ENCODE measurements at places on chromosomes 2 and 18.

- no peak for DNase-seq
Observed at GRCh38 chr2:104852090-104852666, 1.7 kb upstream of the POU3F3 start.

- peak; percentile 71 for DNase-seq
Observed at GRCh38 chr2:200471324-200471848, 38.5 kb downstream of the KCTD18 start.

DNA sequence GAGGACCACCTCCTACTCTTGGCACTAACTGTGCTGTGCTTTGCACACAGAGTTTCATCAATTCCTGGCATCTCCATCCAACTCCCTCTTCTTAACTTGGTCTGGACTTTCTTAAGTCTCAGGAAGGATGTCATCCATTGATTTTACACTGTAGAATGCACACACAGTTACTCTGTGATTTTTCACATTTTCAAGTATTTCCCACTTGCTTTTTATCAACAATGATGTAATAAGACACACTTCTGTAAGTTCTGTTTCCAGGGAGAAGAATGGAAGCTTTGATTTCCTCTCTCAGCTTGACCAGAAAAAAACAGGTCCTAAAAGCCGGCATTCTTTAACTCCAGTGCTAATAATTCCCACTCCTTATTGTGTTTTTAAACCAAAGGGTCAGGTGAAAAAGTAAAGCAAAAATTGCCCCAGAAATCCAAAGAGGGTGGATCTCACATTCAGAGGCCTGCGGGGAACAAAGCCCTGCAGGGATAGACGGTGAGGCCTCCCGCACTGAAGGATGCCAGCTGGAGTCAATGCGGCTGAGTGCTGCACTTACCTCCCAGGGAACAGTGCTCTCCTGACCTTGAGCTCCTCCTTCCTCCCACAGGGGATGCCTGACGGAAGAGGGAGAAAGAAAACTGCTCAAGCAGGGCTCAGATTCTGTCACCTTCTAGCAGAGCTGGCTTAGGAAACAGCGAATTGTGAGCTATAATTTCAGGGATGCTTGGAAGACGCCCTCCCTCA lies 83.1 kb downstream of the PDCL3 start:
- no peak for DNase-seq

GRCh38 chr2:60867848-60868247 lies 13.5 kb upstream of the REL start:
- DNase-seq: no peak

DNA sequence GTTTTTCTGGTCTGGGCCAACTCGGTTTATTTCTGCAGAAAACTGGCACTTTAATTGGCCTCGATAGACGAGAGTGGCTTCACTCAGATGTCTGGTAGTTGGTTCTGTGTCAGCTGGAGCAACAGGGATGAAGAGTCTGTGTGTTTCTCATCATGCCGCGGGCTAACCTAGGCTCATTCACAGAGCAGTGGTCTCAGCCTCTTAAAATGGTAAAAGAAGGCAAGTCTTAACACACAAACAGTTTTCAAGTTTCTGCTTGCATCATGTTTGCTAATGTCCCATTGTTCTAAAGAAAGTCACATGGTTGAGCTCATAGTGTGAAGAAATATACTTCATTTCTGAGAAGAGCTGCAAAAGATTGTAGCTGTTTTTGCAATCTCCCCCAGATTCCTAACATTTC lies 37.5 kb upstream of the ANXA4 start:
- no peak for DNase-seq

- DNase-seq: no peak
Observed at GRCh38 chr2:240498958-240499260, 58.9 kb downstream of the ANKMY1 start.

DNA sequence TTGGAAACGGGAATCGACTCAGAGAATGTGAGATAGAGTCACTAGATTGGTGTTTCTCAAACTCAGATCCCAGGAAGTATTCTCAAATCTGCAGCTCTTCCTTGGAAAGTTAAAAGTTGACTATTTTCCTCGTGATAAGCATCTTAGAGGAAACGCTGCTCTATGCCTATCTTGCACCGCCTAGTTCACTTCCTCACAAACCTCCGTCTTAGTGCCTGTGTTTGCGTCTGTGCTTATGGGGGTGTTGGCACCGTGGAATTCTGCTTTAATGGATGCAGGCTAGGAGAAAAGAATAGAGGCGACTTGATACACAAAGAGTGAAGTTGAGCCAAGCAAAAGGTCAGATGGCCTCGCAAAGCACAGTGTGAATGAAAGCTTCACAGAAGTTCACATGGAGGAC lies 255.3 kb upstream of the ID2 start:
- DNase-seq: no peak

DNA sequence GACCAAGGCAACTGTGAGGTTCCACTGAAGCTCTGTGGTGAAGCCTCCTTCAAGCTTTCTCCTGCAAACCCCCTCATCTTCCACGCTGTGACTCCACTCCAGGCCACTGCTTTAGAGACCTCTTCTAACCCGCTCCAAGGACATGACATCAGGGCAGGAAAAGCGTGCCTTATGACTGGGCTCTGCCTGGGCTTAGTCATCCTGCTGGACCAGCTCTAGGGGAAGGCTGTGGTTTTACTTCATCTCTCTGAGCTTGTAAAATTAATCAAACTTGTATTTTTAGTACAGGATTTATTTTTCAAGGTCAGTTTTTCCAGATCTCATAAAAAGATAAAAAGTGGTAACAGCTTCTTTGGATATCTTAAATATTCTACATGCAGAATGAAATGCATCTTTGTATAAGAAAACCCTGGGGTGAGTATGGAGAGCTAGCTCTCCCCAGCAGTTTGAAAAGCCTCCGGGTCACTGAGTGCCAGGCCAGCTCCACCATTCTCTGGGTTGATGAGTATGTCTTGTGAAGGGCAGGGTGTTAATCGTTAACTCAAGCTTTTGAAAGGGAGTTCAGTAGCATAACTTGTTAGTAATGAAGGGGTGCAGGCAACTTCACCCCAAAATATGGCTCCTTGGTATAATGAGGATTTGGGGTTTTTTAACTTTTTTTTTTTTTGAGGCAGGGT lies 33.1 kb upstream of the YPEL5 start:
- no peak for DNase-seq

GRCh38 chr2:237754626-237755248 lies 43.8 kb upstream of the RBM44 start:
- no peak for DNase-seq

GRCh38 chr18:67417864-67418523 lies 98.5 kb downstream of the DSEL start:
- peak; percentile 17 for DNase-seq

DNA sequence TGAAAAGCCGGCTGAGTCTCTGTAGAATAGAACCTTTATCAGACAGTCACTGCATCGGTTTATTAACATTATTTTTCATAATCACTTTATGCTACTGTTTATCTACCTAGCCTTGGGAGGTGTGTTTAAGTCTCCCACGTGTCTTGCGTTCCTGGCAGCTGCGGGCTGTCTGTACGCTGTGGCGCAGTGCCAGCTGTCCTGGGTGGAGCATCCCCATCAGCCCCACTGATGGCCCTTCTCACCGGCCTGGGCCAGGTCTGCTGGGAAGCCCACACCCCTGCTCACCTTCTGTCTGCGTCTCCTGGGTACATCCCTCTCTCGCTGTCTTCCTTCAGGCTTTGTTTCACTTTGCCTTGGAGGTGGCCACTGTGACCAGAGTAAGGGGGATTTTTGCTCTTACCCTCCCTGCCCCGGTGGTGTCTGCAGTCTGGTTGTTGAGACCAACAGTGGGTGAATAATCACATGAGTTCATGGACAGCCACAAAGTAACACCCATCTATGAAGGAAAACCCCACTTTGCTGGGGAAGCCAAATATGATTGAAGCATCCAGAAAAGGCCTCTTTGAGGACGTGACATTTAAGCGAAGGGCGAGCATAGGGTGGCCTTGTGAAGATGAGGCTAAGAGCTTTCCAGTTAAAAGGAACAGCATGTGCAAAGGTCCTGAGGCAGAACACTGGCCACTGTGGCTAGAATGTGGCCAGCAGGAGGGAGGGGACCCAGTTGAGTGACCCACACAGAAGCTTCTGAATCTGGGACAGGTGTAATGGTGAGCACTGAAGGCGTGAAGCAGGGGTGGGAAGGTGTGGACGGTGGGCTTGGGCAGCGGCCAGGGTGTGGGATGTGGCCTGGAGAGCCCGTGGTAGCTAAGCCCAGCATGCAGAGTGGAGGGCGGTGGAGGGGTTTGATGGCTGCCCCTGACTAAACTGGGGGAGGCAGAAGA lies 41.7 kb downstream of the RAMP1 start:
- DNase-seq: no peak

GRCh38 chr2:3173031-3173430 lies 204.6 kb downstream of the EIPR1 start:
- DNase-seq: no peak

GRCh38 chr2:53549497-53549896 lies 218.1 kb upstream of the CHAC2 start:
- DNase-seq: no peak

- no peak for DNase-seq
Observed at GRCh38 chr2:182280118-182280517, 146.7 kb downstream of the PDE1A start.

- DNase-seq: no peak
Observed at GRCh38 chr18:62897153-62897552, 181.8 kb downstream of the PHLPP1 start.

GRCh38 chr2:237315829-237316225 lies 98.1 kb downstream of the COL6A3 start:
- no peak for DNase-seq

GRCh38 chr2:204004912-204005311 lies 68.3 kb downstream of the ICOS start:
- no peak for DNase-seq

DNA sequence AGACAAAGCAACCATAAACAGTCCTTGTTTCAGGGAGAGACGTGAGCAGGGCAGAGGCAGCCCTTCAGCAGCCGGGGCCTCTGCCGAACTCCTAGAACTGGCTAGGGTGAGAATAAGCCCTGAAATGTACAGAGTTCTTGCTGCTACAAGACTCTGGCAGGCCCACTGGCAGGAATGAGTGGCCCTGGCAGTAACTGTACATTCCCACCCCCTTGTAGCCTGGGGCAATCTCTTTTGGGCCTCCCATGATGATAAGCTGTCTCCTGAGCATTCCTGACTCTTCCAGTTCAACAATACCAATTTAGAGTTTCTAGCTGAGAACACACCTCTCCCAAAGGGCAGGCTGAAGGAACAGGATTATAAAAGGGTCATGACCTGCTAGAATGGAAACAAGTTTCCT lies 54.3 kb downstream of the HAUS1 start:
- no peak for DNase-seq

DNA sequence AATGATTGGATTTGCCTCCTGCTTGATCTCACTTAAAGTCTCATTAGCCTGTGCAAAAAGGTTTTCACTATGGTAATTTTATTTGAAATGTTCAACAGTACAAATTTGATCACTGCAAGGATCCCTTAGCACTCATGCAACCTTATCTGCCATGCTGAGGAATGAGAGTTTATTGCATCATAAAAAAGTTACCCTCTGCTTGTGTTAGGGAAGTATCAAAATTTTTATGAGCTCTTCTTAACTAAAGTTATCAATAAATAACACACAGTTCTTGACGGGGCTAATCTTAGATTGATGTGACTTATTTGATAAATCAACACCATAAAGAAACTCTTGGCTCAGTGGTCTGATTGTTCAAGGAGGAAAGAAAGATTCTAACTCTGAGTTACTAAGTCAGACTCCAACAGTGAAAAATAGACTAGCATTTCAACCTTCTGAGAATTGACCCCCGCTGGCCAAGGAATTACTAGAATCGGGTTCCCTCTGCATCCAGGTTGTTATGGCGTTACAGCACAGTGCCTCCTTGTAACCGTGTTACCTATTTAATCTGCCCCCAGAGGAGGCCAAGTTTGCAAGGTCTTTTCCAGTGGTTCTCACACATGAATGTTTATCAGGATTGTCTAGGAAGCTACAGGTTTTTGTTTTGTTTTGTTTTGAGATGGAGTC lies 259.7 kb downstream of the CDCA7 start:
- DNase-seq: no peak

DNA sequence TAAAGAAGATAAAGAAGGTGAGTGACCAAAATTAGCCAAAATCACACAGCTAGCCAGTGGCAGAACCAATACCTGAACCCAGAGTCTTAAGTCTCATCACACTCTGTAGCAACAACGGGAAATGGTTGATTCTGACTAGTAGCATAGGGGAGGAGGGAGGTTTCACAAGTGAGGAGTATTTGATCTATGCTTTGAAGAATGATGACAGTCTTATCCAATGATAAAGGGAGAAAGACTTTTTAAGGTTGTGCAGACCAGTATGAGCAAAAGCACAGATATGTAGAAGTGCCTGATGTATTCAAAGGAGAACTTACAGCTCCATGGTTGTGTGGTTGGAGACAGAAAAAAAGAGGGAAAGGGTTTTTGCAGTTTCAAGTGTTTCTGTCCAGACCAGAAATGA lies 50.7 kb upstream of the LINC00305 start:
- no peak for DNase-seq

- DNase-seq: peak; percentile 48
Observed at GRCh38 chr18:72867746-72868584, at the start of gene NETO1. NETO1 (minus strand) TSS chr18:72867987; CDS start chr18:72867291, 696 bp downstream.

DNA sequence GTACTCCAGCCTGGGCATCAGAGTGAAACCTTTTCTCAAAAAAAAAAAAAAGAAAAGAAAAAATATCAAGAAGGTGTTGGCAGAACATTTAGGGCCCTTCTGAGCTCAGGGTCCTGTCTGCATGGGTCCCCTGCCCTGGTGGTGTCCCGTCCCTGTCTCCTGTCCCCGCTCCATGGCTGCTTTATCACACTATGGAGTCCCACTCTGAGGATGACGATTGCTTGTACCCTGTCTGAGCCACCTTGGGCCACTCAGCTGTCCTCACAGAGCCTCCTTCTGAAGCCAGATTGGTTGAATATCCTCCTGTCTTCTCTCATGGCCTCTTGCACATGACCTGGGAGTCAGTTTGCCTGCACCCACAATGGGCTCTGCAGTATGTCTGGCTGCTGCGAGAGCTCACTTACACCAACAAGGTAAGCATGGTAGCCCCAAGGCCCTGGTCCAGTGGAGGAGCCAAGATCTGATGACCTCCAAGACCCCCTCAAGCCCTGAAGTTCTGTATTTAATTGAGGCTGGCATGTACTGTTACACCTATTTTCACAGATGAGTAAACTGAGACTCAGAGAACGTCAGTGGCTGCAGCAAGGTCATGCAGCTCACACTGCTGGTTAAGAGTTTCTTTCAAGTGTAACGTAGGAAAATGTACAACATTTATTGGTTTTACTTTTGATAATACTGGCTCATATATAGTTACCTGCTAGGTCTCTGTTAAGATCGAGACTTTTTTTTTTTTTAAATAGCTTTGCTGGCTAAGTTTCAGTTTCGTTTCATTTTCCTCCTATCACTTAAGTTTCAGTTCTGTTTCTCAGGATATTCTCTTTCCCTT lies 16.9 kb upstream of the ZCCHC2 start:
- DNase-seq: peak; percentile 71

DNA sequence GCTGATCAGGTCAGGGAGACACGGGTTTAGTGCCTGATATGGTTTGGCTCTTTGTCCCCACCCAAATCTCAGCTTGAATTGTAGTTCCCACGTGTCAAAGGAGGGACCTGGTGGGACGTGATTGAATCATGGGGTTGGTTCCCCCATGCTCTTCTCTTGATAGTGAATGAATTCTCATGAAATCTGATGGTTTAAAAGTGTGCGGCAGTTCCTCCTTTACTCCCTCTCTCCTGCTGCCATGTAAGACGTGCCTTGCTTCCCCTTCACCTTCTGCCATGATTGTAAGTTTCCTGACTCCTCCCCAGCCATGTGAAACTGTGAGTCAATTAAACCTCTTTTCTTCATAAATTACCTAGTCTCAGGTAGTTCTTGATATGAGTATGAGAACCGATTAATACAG lies 424.5 kb downstream of the NBAS start:
- no peak for DNase-seq

GRCh38 chr2:88503771-88504170 lies 51.3 kb upstream of the FOXI3 start:
- no peak for DNase-seq

GRCh38 chr2:86695053-86695691 lies 24.9 kb upstream of the RMND5A start:
- DNase-seq: no peak

All from GM20000 (cell line).